ENCODE measurements at places on chromosomes 1 and 21. TPM values are rescaled to one million over a fixed set of nuclear protein-coding genes. Genes with fewer than 3 reads are reported as not detected.

The LGR6 gene
- polyA plus RNA-seq = 0.39 TPM

The AGO1 gene
- polyA plus RNA-seq = 2.8 TPM

The SELENBP1 gene
- 3.3 TPM for polyA plus RNA-seq

The SYCP1 gene
- polyA plus RNA-seq = not detected

The HUNK gene
- 0.06 TPM for polyA plus RNA-seq

The UBXN10 gene
- 0.06 TPM for polyA plus RNA-seq

The OPTC gene
- not detected for polyA plus RNA-seq

The MAP1LC3C gene
- not detected for polyA plus RNA-seq

The LRRC3 gene
- polyA plus RNA-seq = 1.3 TPM

The LAD1 gene
- polyA plus RNA-seq = 256 TPM

The ACTL8 gene
- not detected for polyA plus RNA-seq

The ZBTB21 gene
- 3.3 TPM for polyA plus RNA-seq

The DCST2 gene
- polyA plus RNA-seq = 0.11 TPM

The PTPN14 gene
- 6.2 TPM for polyA plus RNA-seq

The EXTL1 gene
- 0.02 TPM for polyA plus RNA-seq

The IGSF5 gene
- not detected for polyA plus RNA-seq

The OLFM3 gene
- not detected for polyA plus RNA-seq

The CBS gene
- 56.3 TPM for polyA plus RNA-seq

The OR2T29 gene
- not detected for polyA plus RNA-seq

The CFAP298 gene
- polyA plus RNA-seq = 51.6 TPM

The EXO1 gene
- polyA plus RNA-seq = 11.6 TPM

The LHX8 gene
- not detected for polyA plus RNA-seq

The LCE4A gene
- polyA plus RNA-seq = not detected

The ZMYND12 gene
- 0.55 TPM for polyA plus RNA-seq

The ADAMTS4 gene
- polyA plus RNA-seq = 0.34 TPM

The ROR1 gene
- 0.74 TPM for polyA plus RNA-seq

The SLC6A17 gene
- 0.01 TPM for polyA plus RNA-seq

The TTC24 gene
- polyA plus RNA-seq = not detected

The RAP1GAP gene
- 1.2 TPM for polyA plus RNA-seq

The LRRC8C gene
- 7.6 TPM for polyA plus RNA-seq

The CAPN9 gene
- polyA plus RNA-seq = not detected

The GUCA2A gene
- not detected for polyA plus RNA-seq

The ADORA3 gene
- not detected for polyA plus RNA-seq

The C8A gene
- polyA plus RNA-seq = not detected

The NPHS2 gene
- not detected for polyA plus RNA-seq

The MCOLN2 gene
- 0.76 TPM for polyA plus RNA-seq

The HNRNPCL1 gene
- polyA plus RNA-seq = not detected

The ALPL gene
- not detected for polyA plus RNA-seq

The NUP210L gene
- not detected for polyA plus RNA-seq

The SLC66A1 gene
- polyA plus RNA-seq = 16.6 TPM

The CYP4A22 gene
- polyA plus RNA-seq = not detected

The LRRC53 gene
- polyA plus RNA-seq = not detected

The HTR1D gene
- 0.09 TPM for polyA plus RNA-seq

The OR10J1 gene
- polyA plus RNA-seq = not detected

The FOXD2 gene
- polyA plus RNA-seq = 0.11 TPM

The BNIPL gene
- polyA plus RNA-seq = 0.40 TPM

The PLPPR4 gene
- polyA plus RNA-seq = not detected

The CCDC18 gene
- 8.1 TPM for polyA plus RNA-seq

The NR5A2 gene
- polyA plus RNA-seq = not detected

The BMP8B gene
- polyA plus RNA-seq = 0.02 TPM

The FAF1 gene
- 53.3 TPM for polyA plus RNA-seq

The ASTN1 gene
- polyA plus RNA-seq = not detected

The PKLR gene
- polyA plus RNA-seq = 0.07 TPM

The HES5 gene
- polyA plus RNA-seq = 0.91 TPM
